ENCODE measurements at places on chromosomes 12 and 14.

GRCh38 chr12:117140397-117141096, 41.3 kb upstream of the TESC start:
- DNase-seq = no peak

DNA sequence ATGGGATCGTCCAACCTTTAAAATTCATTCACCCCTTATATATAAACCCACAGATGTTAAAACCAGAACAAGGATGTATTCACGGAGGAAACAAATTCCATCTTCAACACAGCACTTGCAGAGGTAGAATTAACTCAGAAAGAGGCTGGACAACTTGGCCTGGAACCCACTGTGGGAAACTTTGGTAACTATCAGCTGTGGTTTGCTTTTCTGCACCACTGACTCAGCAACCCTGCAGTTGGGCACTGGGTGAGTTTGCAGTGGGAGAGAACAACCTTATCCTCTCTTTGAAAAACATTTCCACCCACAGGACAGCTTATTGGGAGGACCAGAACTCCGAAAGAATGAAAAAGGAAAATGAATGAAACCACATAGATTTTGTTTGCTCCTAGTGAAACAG, 66.3 kb downstream of the ZNF664 start:
- peak; percentile 64 for DNase-seq

GRCh38 chr12:124188561-124189405, 106.1 kb upstream of the RFLNA start:
- DNase-seq = no peak

DNA sequence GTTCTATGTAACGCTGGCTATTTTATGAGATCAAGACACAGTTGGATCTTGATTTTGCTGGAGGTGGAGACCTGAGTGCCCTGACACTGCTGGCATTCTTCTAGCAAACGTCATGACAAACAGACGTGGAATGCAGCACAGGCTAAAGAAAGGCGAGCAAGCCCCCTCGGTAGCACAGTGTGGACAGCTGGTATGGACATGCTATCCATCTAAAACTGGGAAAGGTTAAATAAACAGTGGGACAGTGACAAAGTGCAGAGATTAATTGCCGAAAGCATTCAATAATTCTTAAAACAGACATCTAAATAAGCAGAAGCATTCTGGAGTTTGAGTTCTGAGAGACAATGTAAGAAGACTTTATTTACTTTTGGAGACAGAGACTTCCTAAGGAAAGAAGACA, 237.2 kb downstream of the FBXL14 start:
- peak; percentile 25 for DNase-seq

DNA sequence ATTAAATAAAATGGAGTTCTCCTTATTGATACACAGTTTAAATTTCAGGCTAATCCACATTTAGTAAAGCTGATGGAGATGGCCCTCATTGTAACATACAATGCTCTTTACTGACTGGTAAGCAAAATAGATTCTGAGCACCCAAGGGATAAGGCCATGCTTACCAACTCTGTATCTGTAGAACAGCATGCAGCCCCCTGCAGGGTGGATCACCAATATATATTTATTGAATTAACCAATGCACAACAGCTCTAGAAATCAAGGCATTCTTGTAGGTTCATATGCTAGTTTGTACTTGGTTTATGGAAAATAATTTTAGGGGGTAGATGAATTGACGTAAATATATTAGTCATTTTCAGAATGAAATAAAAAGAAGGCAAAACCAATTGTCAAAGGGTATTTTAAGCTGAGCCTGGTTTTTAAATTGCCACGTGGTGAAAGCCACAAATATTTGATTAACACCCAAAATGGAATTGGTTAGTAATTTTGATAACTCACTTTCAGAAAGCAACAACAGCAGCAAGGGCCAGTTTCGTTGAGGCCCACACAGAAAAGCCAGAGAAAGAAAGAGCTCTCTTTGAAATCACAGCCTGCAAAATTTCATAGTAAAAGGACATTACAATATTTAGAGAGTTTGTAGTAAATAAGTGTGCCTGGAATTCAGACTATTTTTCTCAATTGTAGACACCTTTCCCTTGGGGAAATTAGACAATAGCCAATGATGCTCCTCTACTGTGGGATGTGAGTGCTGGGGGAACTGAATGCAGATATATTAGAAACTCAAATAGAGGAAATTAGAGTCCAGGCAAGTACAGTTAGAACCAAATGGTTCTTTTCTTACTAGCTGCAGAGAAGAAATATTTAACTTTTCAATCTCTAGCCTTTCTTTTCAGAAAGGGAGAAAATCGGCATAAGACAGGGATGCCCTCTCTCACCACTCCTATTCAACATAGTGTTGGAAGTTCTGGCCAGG, 216.2 kb upstream of the ABCD2 start:
- DNase-seq = no peak

DNA sequence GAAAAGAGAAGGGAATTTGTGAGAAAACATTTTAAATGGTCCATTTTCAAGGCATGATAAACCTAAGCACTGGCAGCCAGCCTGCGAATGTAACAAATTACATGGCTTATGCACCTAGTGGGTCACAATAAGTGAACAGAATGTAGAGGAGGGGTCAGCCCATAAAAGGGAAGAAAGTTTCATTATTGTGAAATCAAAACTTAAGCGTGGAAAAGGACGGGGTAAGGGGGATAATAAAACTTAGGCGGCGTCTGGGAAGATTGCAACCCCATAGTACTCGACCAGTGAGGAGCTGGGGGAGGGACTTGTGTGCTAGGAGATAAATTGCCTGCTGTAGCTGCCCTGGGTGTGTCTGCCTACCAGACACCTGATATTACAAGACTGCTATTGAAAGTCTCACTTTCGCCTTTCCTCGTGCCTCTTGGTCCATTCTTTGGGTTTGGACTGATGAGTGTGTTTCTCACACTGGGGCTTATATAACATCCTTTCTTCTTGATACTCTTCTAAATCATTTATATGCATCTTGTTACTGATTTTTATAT, 40.6 kb downstream of the ZDHHC17 start:
- DNase-seq = no peak

DNA sequence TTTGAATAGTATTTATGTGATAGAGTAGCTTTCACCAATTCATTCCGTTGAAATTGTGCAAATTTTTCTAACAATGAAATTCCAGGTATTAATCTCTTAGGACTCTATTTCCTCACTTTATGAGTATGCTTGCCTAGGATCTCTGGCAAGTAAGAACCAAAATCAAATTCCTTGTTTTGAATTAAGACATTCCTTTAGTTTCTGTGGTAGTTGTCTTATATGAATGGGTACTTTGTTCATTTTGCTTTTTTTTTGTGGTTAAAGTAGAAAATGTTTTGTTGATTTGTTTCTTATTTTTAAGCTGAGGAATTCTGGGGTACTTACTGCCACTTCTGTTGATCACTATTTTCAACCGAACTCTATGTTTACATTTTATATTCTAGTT, 59.8 kb downstream of the KITLG start:
- DNase-seq = peak; percentile 14

- DNase-seq = no peak
Observed at GRCh38 chr12:49160399-49160798, 28.5 kb downstream of the TUBA1A start.

GRCh38 chr12:39145175-39145999, 240.0 kb upstream of the CPNE8 start:
- peak; percentile 81 for DNase-seq

DNA sequence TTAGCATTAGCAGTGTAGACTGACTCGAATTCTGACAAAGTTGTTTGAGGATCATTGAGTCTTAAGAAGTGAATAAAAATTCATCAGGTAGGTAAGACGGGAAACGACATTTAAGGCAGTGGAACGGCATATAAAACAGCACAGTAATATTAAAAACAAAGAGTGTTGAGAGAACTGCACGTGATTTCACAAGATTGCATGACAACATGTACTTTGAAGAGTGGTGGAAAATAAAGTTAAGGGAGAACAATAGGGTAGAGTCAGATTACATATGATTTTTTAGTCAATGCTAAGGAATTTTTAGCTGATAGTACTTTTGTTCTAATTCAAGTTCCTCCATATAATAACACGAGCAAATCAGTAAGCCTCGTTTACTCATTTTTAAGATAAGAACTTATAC, 115.4 kb downstream of the SOX5 start:
- DNase-seq = no peak

GRCh38 chr14:103725739-103726395, 10.3 kb downstream of the ZFYVE21 start:
- no peak for DNase-seq

DNA sequence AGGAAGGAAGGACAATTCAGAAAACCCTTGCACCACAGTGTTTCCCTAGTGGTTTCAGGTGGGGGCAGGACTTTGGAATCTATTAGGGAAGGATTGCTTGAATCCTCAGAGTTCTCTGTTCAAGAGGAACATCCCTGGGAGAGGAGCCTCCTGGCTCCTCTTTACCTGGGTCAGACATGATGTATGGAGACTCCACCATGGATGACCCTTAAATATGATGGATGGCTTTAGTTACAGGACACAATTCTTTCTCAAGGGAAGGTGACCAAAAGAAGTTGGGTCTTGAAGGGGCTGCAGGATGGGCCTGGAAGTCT, 396.6 kb downstream of the NRXN3 start:
- DNase-seq = no peak

DNA sequence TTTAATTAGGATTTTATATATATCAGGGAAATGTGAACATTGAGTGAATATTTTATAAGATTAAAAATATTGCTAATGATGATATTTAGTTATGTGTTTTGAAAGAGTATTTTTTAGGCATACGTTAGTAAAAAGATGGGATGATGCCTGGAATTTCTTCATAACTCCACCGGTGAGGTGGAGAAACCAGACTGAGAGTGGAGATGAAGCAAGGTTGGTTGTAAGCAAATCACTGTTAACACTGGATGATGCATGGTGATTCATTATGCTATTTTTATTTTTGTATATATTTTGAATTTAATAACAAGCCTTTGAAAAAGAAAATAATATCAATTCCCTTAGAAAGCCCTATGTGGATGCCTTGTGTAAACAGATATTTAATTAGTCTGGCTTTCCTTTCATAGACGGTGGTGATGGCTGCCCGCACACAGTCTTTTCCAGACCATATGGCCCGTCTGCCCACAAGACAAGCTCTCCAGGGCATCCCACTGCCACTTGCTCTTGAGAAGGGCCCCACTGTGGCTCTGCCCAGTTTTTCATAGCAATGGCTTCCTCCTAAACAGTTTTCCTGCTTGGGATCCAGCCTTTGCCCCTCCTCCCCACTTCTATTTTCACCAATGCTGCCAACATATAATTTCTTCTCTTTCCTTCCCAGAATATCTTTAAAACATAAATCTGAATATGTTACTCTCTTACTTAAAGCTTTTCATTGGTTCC, 95.4 kb downstream of the HELB start:
- DNase-seq = no peak

- no peak for DNase-seq
Observed at GRCh38 chr12:8465301-8465996, 9.7 kb downstream of the CLEC6A start.

DNA sequence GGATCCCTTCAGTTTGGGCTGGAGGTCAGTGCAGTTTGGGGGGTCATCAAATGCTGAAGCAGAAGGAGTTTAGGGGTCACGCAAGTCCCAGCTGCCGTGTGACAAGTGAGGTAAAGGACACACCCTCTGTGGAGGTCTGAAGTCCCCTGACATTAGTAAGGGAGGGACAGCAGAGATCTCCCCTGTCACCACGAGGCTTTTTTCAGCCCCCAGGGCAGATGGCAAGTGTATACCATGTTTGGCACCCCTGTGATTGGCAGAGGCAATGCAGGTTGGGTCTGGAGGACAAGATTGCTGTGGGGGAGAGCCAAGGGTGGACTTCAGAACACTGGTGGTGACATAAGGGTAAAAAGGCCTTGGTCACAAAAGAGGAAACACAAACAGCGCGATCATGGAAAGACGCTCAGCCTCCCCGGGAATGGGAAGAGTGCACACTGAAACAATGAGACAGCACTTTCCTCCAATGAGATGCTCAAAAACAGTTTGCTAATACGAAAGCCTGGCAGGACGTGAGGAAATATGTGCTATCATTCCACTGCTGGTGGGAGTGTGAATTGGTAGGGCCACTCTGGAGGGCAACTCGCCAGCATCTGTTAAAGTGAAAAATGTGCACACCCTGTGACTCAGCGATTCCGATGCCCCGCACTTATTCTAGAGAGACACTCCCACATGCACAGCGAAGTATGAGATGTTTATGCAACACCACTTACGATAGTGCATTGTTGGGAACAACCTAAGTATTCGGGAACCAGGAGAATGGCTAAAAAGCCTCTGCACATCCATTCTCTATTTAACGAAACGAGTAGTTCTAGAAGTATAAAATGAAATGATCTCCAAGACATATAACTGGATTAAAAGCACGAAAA, 14.4 kb upstream of the CD27 start:
- DNase-seq = peak; percentile 95

GRCh38 chr14:64089920-64090319, 204.3 kb downstream of the ESR2 start:
- DNase-seq = no peak

- no peak for DNase-seq
Observed at GRCh38 chr14:84403585-84403984, 1126.4 kb upstream of the FLRT2 start.

DNA sequence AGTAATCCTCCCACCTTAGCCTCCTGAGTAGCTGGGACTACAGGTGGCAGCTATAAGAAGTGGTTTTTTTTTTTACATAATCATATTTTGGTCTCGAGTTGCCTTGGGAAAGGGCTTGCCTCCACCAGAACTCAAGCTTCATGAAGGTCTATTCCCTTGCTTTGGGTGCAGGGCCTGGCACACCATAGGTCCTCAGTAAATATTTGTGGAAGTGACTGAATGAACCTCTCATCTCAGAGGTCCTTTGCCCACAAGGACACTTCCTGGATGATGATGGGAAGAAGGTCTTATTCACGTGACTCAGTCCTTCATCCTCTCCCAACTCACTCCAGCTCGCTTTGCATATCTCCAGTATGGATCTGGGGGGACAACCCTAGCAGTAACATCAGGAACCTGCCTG, 114.0 kb upstream of the MED13L start:
- no peak for DNase-seq

DNA sequence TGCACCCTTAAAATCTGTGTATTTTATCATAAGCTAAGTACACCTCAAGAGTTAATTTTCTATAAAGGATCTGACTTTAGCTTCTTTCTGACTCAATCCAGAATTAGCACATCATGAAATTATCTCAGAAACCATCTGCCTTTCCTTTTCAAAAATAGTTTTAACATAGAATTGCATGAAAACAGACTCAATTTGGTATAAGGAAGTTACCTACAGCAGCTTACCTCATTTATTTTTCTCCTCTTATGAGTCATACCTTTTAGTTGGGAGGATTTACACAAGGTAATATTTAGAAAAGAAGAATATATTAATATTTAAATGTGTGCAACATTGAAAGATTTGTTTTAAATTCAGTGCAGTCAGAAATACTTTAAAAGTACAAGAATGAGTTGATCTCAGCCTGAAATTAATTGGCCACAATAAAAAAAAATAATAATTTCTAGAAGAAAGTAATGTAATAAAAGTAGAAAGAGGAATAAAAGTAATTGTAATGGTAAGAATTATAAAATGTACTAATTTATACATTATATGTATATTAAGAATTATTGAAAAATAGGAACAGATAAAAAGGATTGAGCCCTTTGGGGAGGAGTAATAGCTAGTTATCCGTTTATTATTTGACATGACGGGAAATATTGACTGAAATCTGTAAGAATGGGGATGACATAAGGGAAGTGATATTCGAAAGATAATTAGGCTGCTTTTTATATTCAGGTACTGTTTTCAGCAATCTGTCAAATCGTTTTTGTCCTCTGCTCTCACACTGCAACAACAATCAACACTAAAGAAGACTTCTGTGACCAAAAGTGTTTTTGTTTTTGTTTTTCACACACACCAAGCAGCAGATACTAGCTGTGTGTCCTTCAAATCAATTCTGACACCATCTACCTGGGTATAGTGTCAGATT, 20.5 kb downstream of the ADAM21 start:
- DNase-seq = no peak
